Naive thymus-derived CD8-positive, alpha-beta T cell (primary cell): ENCODE measurements at places on chromosomes 6 and 20. TPM values are rescaled to one million over a fixed set of nuclear protein-coding genes. Genes with fewer than 3 reads are reported as not detected.

HLA-DMB gene
- 23.0 TPM for total RNA-seq

DSN1 gene
- 12.3 TPM for total RNA-seq

ACTL10 gene
- 4.5 TPM for total RNA-seq

ULBP1 gene
- not detected for total RNA-seq

PPIL4 gene
- 39.5 TPM for total RNA-seq

MMUT gene
- total RNA-seq, result 12.3 TPM

ZC3H12D gene
- total RNA-seq, result 63.5 TPM

CAGE1 gene
- total RNA-seq, result 0.63 TPM

DNA sequence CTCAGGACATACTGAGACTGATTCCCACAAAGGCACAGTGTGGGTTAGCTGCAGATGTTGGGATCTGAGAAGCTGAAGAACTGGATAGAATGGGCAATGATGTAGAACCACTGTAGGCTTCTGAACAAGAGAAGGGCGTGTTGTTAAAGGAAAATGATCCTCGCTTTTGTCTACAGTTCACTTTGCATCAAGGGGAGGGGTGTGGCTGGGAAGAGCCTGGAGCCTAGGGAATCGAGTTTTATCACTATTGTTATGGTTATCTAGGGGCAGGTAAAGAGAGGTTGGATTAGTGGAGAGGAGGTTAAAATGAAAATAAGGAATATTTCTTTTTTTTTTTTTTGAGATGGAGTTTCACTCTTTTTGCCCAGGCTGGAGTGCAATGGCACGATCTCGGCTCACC, 768.1 kb downstream of the KIF16B start:
- H3K36me3 ChIP-seq, result no peaks in the 10 kb centered on the region
- no peaks in the 10 kb centered on the region for H3K4me1 ChIP-seq
- H3K4me3 ChIP-seq, result no peak overlapping the region
- DNase-seq, result no peak

DNA sequence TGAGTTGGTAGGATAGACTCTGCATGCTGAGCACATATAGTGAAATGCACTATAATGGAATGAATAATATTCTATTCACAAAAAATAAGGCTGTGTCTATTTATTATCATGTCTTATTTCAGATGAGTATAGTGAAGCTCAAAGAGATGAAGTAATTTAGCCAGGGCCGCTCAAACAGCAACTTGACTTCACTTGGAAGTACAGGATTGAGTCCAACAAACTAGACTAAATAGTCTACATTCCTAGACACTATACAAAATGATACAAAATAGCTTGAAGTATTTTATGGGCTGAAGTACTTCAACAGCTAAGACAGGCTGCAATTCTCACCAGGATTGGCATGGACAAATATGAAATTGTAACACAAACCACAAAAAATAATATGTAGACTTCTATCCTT, 144.5 kb upstream of the DST start:
- H3K4me3 ChIP-seq, result no peak overlapping the region
- no peak for DNase-seq
- H3K27me3 ChIP-seq, result peaks cover 38% of the 10 kb centered on the region
- H3K36me3 ChIP-seq, result peaks cover 5% of the 10 kb centered on the region
- no peak overlapping the region for H3K27ac ChIP-seq

DNA sequence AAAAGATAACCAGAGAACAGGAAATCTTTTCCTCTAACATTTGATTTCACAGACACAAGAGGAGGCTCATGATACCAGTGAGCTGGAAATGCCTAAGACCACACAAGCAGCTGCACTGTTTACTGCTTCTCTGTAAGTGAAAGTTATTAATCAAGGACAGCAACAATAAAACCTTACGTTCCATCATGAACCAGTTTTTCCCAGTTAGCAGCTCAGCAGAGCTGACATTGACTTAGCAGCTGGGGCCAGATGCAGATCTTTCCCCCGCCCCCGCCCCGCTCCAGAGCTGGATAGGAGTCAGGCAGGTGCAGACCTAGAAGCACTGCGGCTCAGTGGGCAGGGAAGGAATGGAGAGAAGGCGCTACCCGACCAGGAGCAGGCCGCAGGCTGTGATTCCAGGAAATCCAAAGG, 275.2 kb downstream of the GMDS start:
- peaks cover 6% of the 10 kb centered on the region for H3K4me1 ChIP-seq
- no peak for DNase-seq
- H3K36me3 ChIP-seq, result peaks cover 12% of the 10 kb centered on the region

DNA sequence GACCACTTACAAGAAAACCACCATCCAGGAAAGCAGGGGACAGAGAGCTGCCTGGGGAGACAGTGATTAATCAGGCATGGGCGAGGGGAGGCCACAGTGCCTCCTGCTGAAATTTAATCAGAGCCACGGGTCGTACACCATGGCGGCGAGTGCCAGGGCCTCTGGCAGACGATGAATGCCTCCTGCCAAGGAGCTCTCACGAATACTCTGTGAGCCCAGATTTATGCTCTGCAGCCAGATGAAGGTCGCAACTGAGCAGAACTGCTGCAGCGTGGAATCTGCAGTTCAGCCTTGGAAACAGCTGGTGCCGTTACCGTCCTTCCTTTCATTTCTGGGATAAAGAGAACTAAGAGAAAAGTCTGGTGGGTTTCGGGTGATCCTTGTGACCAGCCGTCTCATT, 85.6 kb downstream of the BFSP1 start:
- H3K4me1 ChIP-seq, result no peaks in the 10 kb centered on the region
- peaks cover 2% of the 10 kb centered on the region for H3K36me3 ChIP-seq

DNA sequence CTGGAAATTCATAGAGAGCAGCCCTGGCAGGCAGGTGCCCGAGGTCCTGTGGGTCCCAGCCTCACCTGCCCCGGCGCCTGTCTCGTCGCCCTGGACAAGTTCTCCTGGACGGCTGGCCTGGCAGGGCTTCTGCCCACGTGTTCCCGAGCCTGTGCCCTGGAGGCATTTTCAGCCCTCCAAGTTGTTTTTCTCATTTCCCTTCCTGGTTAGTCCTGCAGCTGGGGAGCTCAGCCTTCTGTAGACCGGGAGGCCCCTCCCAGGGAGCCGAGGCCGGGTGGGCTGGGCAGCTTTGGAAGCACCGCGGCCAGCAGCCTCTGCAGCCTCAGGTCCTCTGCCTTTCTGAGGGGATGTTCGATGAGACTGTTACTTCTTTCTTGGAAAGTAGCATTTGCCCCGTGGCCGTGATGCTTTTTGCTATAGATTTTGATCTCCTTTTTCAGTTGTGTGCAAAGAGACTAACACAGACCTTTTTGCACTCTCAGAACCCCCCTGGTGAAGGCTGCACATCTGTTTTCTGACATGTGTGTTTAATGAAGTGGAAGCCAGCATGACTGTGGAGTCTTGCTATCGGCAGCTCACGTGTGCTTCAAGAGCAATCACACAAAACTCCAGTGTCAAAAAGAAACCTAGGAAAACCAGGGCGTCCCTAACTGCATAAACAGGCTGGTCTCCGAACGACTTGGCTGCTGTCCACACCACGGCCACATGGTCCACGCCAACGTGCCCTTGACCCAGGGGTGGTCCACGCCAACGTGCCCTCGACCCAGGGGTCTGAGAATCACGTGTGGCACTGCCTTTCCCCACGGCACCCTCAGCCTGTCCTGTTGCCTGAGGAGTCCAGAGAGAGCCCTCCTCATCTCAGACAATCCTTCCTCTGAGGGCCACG, 207.5 kb downstream of the SMOC2 start:
- H3K27me3 ChIP-seq, result no peaks in the 10 kb centered on the region
- no peaks in the 10 kb centered on the region for H3K4me1 ChIP-seq
- H3K27ac ChIP-seq, result no peak overlapping the region
- no peak for DNase-seq
- no peak overlapping the region for H3K4me3 ChIP-seq
- no peaks in the 10 kb centered on the region for H3K36me3 ChIP-seq

DNA sequence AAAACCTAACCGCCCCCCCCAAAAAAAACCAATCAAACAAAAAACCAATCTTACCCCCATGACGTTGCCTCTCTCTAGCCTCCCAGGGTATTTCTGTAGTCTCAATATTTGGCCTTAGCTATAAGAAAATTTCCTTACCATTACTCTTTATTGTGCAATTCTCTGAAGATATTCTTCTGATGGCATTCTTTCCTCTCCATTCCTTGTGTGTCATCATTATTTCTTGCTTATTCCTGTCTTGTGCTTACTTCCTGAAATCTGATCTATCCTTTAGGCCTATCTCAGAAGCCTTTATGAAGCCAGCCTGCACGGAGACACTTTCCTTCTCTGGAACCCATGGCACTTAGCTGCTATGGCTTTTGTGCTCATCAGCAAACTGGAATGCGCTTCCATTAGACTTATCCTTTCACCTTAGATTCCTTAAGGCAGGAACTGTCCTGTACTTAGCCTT, 65.9 kb upstream of the DDR1 start:
- H3K36me3 ChIP-seq, result no peaks in the 10 kb centered on the region
- H3K4me3 ChIP-seq, result no peak overlapping the region

DNA sequence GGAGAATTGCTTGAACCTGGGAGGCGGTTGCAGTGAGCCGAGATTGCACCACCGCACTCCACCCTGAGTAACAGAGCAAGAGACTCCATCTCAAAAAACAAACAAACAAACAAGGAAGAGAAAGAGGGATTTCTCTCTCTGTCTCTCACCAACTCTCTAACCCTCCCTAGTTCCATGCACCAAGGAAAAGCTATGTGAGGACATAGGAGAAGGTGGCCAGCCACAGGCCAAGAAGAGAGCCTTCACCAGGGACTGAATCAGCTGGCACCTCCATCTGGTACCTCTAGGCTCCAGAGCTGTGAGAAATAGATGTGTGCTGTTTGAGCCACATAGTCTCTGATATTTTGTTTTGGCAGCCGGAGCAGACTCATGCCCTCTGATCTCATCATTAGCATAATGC, 9.0 kb upstream of the FAM110A start:
- no peaks in the 10 kb centered on the region for H3K27me3 ChIP-seq
- H3K4me3 ChIP-seq, result no peak overlapping the region
- H3K4me1 ChIP-seq, result no peaks in the 10 kb centered on the region
- no peak for DNase-seq
- no peak overlapping the region for H3K27ac ChIP-seq

GRCh38 chr6:168441434-168442391, 729 bp downstream of the SMOC2 start:
- H3K27me3 ChIP-seq, result peaks cover 34% of the 10 kb centered on the region
- no peak for DNase-seq
- H3K4me1 ChIP-seq, result no peaks in the 10 kb centered on the region
- no peaks in the 10 kb centered on the region for H3K36me3 ChIP-seq

- H3K27me3 ChIP-seq, result no peaks in the 10 kb centered on the region
- no peaks in the 10 kb centered on the region for H3K4me1 ChIP-seq
- no peak overlapping the region for H3K27ac ChIP-seq
- DNase-seq, result no peak
- H3K4me3 ChIP-seq, result no peak overlapping the region
Measured at GRCh38 chr6:122014961-122015360, 384.5 kb upstream of the HSF2 start.

- DNase-seq, result no peak
- H3K27ac ChIP-seq, result no peak overlapping the region
- H3K36me3 ChIP-seq, result no peaks in the 10 kb centered on the region
- H3K4me3 ChIP-seq, result no peak overlapping the region
Measured at GRCh38 chr6:7866526-7866925, 44.1 kb downstream of the TXNDC5 start.

DNA sequence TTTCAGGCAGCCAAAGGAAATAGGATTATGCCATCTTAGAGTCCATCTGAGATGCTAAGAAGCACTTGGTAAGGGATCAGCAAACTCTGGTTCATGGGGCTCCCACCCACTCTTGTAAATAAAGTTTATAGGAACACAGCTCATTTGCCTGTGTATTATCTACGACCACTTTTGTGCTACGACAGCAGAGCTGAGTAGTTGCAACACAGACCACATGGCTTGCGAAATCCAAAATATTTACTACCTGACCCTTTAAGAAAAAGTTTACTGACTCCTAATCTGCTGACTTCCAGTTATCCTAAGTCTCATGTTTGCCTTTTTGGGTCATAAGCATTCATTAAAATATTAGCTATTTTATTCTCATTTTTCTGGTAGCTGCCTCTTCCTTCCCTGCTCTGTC, 859.0 kb downstream of the QKI start:
- H3K4me3 ChIP-seq, result no peak overlapping the region
- peaks cover 4% of the 10 kb centered on the region for H3K36me3 ChIP-seq
- DNase-seq, result no peak
- no peak overlapping the region for H3K27ac ChIP-seq

GRCh38 chr6:22476811-22477390, 92.5 kb upstream of the HDGFL1 start:
- H3K36me3 ChIP-seq, result no peaks in the 10 kb centered on the region
- H3K4me3 ChIP-seq, result no peak overlapping the region
- no peaks in the 10 kb centered on the region for H3K27me3 ChIP-seq
- H3K27ac ChIP-seq, result no peak overlapping the region
- H3K4me1 ChIP-seq, result no peaks in the 10 kb centered on the region

DNA sequence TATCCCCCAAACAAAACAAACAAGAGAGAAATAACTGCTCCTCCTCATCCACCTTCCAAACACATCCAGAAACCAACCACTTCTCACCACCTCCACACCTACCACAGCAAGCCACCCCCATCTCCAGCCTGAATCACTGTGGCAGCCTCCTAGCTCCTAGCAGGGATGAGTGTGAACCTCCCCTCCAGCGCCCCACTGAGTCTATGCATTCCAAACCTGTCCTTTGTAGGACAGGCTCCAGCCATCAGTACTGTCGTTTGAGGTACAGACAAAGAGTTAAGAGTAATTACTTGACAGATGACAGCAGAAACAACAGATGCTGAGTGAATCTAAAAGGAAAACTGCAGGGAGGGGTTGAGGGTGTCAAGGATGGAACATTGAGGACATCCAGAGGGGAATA, 2.4 kb downstream of the METTL24 start:
- H3K36me3 ChIP-seq, result no peaks in the 10 kb centered on the region
- no peak overlapping the region for H3K4me3 ChIP-seq
- peaks cover 7% of the 10 kb centered on the region for H3K27me3 ChIP-seq
- DNase-seq, result no peak
- H3K4me1 ChIP-seq, result peaks cover 23% of the 10 kb centered on the region

- DNase-seq, result no peak
- no peak overlapping the region for H3K27ac ChIP-seq
- peaks cover 7% of the 10 kb centered on the region for H3K27me3 ChIP-seq
- no peaks in the 10 kb centered on the region for H3K4me1 ChIP-seq
- H3K36me3 ChIP-seq, result no peaks in the 10 kb centered on the region
Measured at GRCh38 chr6:138349891-138350290, 27.8 kb upstream of the SMIM28 start.

DNA sequence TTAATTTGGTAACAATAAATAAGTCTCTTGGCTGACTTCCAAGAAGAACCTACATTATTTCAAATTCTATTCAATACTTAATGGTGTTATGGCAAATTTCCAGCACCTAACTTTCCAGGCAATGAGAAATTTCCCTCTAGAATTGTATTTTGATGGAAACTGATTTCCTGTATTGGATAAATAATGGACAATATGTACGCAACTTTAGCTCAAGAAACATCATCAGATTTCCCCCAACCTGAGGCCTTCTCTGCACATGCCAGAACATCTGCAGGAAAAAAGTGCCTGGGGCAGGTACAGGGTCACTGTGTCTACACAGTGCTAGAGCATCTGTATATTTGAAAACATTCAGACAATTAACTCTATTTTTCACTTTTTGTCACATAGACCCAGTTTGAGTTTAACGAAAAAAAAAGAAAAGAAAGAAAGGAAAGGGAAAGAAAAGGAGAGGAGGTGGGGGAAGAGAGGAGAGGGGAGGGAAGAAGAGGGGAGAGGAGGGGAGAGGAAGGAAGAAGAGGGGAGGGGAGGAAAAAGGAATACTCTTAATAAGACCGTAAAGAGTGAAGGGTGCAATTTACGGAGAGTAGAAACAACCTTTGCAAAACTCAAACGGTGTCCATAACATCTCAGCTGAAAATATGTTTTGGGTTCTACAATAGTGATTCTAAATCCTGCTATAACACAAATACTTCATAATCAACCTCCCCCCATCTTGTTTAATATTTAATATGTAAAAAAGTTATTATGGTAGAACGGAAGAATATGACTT, 130.0 kb downstream of the TSHZ2 start:
- no peaks in the 10 kb centered on the region for H3K36me3 ChIP-seq
- H3K27me3 ChIP-seq, result peaks cover 7% of the 10 kb centered on the region
- no peak overlapping the region for H3K27ac ChIP-seq
- DNase-seq, result no peak
